ENCODE measurements at places on chromosomes 13 and 19. TPM values are rescaled to one million over a fixed set of nuclear protein-coding genes. Genes with fewer than 3 reads are reported as not detected.

Gene COL4A1
- 489 TPM for total RNA-seq

Gene INAFM1
- 2.5 TPM for total RNA-seq

Gene ADGRE3
- total RNA-seq = not detected

Gene MED26
- total RNA-seq = 9.6 TPM

Gene CTU1
- 9.1 TPM for total RNA-seq

Gene ZNF155
- total RNA-seq = 11.2 TPM

Gene OR7D2
- 0.03 TPM for total RNA-seq

Gene ATXN8OS
- not detected for total RNA-seq

Gene LGALS7
- total RNA-seq = not detected

Gene C19orf44
- 1.2 TPM for total RNA-seq

Gene SYT3
- not detected for total RNA-seq

Gene ARHGAP35
- total RNA-seq = 24.7 TPM

Gene TMEM38A
- total RNA-seq = 0.97 TPM

Gene METTL21C
- total RNA-seq = not detected

Gene ZIC2
- 0.32 TPM for total RNA-seq

Gene TIMM50
- 79.0 TPM for total RNA-seq

Gene CGB8
- total RNA-seq = 0.61 TPM

Gene WDR88
- total RNA-seq = not detected

Gene FCER2
- not detected for total RNA-seq

Gene ZNF100
- 5.0 TPM for total RNA-seq

Gene ZNF729
- total RNA-seq = not detected

Gene KLF2
- 15.2 TPM for total RNA-seq

Gene CEACAM7
- total RNA-seq = not detected

Gene OR10H1
- total RNA-seq = not detected

Gene BRSK1
- 10.3 TPM for total RNA-seq

Gene THSD8
- total RNA-seq = not detected

Gene ZNF296
- total RNA-seq = not detected

Gene APOC4
- not detected for total RNA-seq

All from SJSA1 (cell line).